ENCODE measurements at places on chromosomes 3 and 15.

DNA sequence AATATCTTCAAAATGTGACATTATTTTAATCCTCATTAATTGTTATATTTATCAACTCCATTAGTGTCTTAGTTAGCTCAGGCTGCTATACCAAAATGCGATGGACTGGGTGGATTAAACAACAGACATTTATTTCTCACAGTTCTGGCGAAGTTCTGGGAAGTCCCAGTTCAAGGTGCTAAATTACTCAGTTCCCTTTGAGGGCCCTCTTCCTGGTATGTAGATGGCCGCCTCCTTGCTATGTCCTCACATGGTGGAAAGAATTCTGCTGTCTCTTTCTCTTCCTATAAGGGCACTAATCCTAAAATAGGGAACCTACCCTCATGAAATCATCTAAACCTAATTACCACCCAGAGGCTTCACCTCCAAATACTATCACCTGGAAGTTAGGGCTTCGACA, 38.8 kb upstream of the DUT start:
- DNase-seq, result no peak

DNA sequence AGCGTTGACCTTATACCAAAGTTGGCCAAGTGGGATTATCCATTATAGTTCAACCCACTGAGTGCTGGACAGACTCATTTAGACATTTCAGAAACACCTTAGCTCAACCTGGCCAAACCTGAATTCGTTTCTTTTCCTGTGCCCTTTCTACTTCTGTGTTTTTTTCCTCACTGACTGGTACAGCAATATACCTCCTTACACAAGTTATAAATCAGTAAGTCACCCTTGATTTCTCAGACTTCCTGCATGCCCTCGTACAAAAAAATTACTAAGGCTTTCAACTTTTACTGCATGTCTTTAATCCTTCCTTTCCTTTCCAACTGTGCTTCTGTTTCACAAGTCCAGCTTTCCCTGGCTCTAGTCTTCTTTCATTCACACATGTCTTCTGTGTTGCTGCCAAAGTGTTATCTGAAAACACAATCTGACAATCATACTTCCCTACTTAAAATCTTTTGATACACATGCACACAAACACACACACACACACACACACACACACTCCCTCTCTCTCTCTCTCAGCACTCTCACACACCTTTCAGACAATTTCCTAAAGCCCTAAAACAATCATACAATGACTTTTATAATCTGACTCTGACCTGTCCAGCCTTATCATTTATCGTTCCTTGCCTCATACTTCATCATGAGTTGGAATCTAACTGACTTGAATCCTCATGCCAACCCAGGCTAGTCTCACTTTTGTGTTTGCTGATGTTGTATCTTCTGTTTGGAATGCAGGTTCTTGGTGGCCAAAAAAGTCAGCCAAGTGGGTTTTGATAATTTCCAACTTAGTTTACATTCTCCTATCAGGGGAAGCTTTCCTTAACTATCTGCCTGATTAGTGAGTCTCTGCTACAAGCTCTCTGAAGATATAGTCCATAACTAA, 436.4 kb downstream of the NAALADL2 start:
- DNase-seq, result no peak

- no peak for DNase-seq
Observed at GRCh38 chr15:79028411-79028964, 62.1 kb downstream of the RASGRF1 start.

- DNase-seq, result no peak
Observed at GRCh38 chr3:152771120-152771519, 63.8 kb upstream of the P2RY1 start.

DNA sequence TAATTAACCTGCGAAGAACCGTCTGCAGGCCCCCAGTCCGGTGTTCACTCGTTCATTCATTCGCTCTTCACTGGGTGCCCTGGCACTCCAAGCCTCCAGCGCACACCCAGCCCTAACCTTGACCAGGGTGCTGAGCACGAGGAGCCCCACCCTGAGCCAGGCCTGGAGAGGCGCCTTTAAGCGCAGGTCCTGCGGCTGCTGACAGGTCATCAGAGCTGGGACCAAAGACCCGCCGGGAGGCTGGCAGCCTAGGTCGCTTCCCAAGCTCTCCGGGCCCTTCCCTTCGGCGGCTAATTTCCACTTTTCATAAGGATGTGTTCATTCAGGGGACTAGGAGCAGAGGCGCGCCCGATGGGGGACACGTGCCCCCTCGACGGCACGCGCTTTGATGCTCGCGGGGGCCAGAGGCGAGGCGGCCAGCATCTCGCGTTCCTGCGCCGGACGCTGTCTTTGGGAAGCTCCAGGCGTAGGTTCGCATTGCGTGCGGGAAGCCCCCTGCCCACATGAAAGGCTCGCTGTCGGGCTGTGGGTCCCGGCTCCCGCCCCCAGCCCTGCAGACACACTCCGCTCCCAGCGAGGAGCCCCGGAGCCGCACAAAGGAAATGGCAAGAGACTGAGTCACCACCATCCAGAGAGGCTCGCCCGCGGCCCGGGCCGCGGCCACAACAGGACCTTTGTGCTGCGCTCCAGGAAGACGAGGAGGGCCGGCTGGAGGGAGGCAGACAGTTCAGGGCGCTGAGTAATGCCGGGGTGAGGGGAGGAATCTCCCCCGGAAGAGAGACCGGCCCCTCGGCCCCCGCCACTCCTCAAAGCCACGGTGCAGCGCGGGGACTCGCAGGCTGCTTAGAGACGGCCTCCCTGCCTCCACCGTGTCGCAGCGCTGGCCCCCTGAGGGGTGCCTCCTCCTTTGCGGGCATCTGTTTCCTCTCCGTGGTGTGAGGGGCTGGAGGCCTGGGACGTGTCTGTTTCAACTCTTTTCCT, 266.4 kb upstream of the HES1 start:
- no peak for DNase-seq

DNA sequence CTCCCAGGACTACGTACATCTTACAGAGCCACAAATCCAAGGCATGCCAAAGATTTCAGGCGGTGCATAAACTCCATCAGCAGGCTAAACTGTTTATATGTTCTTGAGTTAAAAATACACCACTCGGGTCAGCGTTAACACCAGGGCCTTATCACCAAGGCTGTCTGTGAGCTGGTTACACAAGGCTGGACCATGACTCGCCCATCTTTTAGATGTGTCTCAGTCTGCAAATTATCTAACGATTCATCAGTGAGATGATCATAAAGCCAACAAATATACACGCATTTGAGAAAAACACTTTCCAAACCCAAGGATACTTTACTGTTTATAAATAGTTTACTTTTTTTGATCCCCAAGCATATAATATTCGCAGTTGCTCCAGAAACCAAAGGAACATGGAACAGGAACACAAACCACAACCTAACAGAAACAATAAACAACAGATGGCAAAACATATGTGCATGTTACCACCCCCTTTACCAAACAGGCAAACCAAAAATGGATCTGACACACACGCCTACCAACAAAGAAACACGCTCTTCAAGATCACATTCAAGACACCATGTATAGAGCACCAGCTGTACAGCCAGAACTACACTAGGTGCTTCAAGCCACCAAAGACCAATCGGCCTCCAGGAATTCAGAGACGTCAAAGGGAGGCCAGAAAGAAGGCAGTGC, 15.4 kb downstream of the LRIG1 start:
- no peak for DNase-seq

- no peak for DNase-seq
Observed at GRCh38 chr15:89364341-89364740, 29.7 kb upstream of the POLG start.

DNA sequence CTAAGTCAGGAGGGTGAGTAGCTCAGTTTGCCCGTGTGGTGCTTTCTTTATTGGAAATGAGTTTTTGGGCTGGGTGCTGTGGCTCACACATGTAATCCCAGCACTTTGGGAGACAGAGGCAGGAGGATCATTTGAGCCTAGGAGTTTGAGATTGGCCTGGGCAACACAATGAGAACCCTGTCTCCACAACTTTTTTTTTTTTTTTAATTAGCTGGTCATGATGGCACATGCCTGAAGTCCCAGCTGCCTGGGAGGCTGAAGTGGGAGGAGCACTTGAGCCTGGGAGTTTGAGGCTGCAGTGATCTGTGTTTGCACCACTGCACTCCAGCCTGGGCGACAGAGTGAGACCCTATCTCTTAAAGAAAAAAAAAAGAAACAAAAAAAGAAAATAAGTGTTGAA, 174.9 kb downstream of the NSMCE3 start:
- no peak for DNase-seq

Measured in stimulated activated CD8-positive, alpha-beta memory T cell treated with anti-CD3 and anti-CD28 coated beads, Interleukin-4, amount 100 ng/mL, for 1 hour (primary cell).